ENCODE measurements at places on chromosomes 2 and 18. TPM values are rescaled to one million over a fixed set of nuclear protein-coding genes. Genes with fewer than 3 reads are reported as not detected.

- DNase-seq: no peak
Measured at GRCh38 chr2:48543895-48544294, 13.9 kb downstream of the STON1 start.

GRCh38 chr2:231300020-231300721, 95.3 kb upstream of the B3GNT7 start:
- DNase-seq: no peak

DNA sequence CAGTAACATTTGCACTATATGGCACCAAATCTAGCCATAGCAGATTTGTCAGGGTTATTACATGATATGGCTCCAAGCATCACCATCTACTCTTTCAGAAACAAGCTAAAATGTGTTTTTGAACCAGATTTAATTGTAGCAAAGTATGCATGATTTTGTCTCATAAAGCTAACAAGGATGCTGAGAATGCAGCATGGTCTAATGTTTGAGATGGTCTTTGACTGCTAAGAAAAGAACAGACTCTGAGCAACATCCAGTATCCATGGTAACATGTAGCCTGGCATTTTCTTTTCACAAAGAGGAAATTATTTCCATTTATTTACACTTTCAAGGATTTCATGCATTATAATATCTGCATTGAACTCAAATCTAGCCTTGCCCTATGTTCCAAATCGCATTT, 206.5 kb downstream of the PDE1A start:
- no peak for DNase-seq

DNA sequence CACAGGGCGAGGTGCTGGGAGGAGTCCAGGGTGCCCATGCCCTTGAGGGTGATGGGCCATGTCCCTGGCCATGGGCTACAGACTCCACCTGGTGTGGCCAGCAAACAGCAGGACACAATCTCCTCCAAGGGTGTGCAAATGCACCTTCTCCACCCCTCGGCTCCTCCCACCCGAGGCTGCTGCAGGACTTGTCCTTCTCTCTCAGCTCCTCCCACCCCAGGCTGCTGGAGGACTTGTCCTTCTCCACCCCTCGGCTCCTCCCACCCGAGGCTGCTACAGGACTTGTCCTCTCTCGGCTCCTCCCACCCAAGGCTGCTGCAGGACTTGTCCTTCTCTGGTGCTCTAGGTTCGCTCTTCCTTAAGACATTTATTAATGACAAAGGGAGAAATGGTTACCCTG, 57.3 kb upstream of the SNTG2 start:
- no peak for DNase-seq

The EML6 gene
- total RNA-seq: 3.7 TPM

All from epithelial cell of proximal tubule (primary cell).